OCI-LY7 (cell line): ENCODE measurements at places on chromosomes 2 and 18.

GRCh38 chr2:107340955-107341354 is 455.0 kb upstream of the ST6GAL2 start:
- no peak for DNase-seq

- peak; percentile 8 for DNase-seq
Measured at GRCh38 chr2:55311444-55311870, 42.4 kb upstream of the MTIF2 start.

DNA sequence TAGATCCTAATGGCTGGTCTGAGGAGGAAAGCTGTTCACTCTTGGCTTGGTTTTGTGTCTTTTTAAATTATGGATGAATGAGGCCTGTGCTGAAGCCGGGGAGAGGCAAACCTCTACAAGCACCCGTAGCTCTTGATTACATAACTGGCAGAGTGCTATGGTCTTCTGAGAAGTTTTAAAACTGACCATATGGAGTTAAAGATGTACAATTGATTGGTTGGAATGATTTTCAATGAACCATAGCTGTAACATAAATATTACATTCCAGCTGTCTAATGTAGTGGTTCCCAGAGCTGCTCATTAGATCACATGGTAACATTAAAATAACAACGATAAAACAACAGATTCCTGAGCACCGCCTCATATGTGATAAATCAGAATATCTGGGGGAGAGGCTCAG is 71.1 kb upstream of the MAP4K3 start:
- DNase-seq, result no peak

- DNase-seq, result peak; percentile 75
Measured at GRCh38 chr2:179031731-179032408, 18.1 kb downstream of the CCDC141 start.

- peak; percentile 62 for DNase-seq
Measured at GRCh38 chr2:224369028-224369632, 32.8 kb downstream of the FAM124B start.

GRCh38 chr18:68507781-68508180 is 207.1 kb downstream of the TMX3 start:
- no peak for DNase-seq

DNA sequence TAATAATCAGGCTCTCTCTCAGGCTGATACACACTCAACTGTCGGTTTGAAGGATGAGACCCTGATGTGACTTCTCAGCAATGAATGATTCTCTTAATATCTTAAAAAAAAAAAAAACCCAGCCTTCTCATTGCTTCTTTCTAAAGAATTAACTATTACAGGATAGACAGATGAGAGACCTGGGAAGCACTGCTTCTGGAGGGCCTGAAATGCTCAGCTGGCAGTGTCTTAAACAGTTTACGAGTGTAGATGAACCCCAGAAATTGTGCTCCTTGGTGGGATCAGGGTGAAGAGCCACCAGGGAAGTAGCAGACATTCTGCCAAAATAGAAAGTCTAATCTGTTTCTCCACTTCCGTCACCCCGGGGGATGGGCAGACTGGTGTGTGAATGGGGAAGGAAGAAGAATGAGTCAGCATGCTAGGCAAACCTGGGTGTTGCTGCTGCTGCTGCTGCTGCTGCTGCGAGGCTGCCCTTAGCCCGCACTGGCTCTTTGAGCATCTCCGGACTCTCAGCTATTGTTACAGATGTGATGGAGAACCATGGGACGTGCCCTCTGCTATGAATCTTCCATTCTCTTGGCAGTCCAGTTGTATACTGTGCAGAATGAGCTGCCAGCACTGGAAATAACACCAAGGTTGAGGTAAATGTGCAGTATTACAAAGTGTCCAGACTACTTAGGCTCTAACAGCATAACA is 158.4 kb downstream of the SETBP1 start:
- DNase-seq, result no peak

DNA sequence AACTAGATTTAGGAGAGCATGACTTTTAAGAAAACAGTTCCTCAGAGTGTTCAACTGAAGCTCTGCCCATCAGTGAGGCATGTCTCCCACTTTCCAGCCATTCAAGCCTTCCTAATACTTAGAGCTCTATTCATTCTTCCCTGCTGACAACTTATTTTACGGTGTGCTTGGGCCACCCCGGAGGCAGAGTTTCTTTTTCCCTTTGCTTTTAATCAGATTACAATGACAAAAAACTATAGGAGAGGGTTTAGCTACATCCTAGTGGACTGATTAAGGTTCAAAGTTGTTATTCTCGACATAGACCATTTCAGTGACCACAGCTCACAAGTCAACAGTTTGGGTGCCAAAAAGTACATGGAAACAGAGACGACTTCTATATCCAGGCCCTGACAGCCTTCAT is 167.8 kb upstream of the TRIB2 start:
- no peak for DNase-seq

DNA sequence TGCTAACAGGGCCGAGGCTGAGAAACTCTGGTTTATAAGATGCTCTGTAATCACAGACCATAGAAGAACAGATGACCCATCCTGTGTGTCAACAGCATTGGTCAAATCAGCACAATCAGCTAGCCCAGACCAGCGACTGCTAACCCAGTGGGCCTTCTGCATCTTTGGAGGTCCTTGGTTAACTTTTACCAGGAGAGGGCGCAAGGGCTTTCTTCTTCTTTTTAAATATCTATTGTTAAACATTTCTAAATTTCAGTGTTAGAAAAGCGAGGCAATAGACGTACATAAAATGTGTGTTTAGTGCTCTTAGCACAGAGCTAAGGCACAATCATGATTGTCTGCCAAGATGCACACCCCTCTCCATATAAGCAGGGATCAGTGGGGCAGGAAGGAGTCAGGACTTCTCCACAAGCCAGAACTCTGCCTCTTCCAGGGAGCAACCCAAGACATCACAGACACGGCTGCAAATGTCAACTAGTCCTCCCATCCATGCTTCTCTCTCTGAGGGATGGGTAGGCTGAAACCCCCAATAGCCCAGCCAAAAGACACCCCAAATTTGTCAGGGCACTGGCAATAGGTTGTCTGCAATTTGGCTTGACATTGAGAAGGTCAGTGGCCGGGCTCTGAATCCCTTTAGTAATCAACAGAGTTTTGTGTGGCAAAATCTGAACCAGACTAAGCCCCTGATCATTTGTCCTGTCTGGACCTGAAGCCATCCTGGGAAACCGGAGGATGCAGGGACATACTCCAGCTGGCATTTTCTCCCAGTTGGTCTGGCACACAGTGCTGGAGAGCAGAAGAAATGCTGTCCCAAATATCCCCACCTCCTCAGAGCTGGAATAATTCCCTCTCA is 188.2 kb downstream of the BCL2 start:
- DNase-seq, result peak; percentile 50

- DNase-seq, result peak; percentile 37
Measured at GRCh38 chr2:39121523-39122063, 742 bp upstream of the SOS1 start.

DNA sequence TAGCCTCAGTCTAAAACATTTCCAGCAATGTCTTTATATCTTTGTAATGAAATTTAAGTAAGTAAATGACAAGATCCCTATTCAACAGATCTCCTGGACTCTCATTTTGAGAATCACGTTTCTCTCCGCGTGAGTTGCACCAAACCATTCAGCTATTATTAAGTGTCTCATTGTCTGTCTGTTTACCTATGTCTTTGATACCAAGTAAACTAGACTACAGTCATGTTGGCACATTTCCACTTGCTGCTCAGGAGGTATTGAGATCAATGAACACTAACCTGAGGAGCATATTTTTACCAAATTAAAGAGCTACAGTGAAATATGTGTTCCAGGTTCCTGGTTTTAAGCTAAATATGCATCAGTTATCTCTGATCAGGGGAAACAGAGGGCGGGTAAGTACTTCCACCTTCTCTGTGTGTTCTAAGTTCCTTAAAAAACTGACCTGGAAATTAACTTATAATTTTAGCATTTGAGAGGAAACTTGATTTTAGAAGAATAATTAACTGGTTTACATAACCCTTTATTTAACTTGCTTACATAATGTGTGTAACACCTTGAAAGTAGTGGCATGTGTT is 125.8 kb downstream of the OSBPL6 start:
- DNase-seq, result no peak

DNA sequence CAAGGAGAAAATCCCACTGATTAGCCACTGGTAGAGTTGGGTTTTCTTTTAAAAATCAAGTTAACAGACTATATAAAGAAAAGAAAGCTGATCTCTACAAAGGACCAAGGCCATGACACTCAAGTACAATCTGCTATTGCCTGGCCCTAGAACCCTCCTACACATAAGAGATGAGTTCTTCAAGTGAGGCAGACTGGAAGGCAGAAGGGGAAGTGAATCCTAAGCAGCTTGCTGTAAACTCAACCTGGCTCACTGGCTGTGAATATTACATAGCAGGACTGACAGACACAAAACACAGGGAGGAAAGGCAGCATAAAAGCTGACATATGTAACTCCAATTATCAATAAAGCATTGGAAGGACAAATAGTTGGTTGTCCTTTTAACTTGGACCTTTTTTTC is 65.4 kb downstream of the TRIP12 start:
- DNase-seq, result peak; percentile 46

DNA sequence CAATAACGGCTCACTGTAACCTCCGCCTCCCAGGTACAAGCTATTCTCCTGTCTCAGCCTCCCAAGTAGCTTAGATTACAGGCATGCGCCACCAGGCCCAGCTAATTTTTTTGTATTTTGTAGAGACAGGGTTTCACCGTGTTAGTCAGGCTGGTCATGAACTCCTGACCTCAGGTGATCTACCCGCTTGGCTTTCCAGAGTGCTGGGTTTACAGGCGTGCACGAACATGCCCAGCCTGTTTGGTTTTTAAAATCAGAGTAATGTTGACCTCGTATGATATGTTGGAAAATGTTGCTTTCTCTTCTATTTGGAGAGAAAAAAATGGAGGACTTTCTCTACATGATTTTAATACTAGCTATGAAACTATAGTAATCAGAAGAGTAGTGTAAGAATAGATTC is 386.2 kb downstream of the PTH2R start:
- DNase-seq, result no peak

DNA sequence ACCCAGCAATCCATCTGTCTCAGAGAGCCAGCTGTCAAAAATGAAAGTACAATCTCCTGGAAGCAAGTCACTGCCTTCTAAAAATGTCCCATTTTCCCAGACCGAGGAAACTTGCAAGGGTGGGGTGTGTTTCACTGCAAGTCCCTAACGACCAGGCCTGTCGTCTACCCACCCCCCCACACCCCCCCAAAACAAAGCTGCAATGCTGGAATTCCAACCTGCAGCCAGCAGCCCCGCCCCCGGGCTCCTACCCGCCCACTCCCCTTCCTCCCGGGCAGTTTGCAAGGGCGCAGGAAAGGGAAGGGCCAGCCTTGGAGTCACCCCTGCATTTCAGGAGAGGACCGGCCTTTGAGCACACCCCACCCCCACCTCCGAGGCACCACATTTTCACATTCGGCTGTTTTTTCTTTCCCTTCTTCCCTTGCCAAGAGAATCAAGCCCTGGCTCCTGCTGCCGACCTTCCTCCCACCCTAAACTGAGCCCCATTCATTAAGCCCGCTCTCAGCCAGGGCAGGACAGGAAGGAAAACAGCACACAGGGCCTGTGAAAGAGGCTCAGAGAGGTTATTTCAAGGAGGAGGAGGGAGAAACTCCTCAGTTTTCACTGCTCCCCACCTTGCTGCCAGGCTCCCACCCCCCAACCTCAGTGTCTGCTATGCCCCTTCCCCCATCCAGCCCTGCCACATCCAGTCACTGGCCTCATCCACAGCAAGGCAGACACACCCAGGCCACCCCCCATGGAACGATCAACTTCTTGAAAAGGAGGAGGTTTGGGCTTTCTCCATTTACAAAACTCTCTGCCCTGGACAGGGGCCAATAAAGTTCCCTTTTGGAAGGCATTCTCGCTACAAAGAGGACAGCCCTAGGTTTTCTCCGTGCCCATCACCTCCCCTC is 11.3 kb downstream of the SMAD7 start:
- no peak for DNase-seq

DNA sequence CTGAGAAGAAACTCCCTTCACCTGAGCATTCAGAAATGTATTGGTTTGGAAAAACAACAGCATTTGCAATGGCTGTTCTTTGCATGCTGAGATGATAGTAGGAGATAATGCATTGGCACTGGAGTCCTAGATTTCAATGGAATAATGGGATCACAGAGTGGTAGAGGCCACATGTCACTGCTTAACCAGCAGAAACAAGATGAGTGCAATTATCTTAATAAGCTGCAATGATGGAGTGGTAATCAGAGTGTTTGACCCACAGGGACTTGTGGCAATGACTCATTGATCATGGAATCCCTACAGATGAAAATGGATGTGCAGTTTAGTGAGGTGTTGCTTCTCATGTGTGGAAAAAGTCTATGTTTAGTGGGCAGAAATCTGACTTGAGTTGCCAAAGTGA is 218.8 kb upstream of the ZEB2 start:
- no peak for DNase-seq

DNA sequence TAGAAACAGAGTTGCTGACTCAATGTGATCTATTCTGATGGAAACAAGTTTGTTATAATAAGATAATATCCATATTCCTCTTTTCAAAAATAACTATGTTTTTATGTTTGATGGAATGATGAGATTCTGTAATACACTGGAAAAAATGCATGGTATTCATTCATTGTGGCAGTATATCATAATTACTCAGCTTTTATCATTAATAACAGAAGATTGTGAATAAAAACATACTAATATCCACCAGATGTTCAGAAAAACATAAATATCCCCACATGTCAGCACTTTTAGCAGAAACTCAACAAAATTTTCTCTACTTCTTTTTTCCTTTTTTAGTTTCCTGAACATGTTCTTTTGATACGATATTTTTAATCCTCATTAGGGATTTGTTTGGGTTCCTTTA is 130.9 kb upstream of the CAVIN2 start:
- DNase-seq, result no peak

GRCh38 chr2:189834059-189834458 is 49.8 kb downstream of the PMS1 start:
- DNase-seq, result no peak

DNA sequence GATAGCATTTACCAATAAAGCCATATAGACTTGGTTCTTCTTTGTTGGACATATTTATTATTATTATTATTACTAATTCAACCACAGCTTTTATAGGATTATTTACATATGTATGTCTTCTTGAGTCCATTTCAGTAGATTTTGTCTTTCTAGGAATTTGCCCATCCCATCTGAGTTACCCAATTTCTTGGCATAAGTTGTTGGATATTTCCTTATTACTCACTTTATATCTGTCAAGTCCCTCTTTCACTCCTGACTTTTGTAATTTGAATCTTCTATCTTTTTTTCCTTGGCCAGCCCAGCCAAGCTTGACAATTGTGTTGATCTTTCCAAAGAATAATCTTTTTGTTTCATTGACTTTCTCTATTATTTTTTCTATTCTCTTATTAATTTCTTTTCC is 543.7 kb downstream of the SUCLG1 start:
- no peak for DNase-seq
